ENCODE measurements at places on chromosomes 16 and 17.

DNA sequence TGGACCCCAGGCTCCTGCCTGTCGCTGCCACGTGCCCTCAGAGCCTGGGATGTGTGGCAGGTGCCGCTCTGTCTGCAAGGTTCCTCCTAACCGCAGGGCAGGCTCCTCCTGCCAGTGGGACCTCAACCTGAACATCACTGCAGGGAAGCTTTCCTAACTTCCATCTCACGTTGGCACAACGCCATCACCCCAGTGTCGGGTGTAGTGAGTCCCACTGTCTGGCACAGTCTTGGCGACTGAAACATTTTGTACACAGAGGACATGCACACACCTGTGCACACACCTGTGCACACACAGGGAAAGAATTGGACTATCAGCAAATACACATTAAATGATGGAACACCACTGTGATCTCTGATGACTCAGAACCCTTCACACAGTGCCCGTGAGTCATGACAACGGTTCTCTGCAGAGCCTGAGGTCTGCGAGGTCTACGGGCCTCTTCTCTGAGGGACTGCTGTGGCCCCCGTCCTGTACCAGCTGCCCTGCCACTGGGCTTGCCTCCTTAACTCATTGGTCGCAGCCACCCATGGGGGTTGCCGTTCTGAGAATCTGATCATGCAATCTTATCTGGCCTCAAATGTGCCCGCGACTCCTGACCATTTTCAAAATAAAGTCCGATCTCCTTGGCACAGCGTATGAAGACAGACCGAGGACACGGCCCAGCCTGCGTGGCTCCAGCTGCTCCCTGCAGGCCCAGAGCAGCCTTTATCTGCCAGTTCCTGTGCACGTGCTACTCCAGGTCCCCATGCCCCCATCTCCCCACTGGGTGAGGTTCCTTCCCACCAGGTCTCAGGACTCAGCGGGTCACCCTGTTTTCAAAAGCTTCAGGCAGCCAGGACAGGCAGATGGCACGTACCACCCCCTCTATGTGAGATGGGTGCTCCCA is 7.6 kb downstream of the CCDC57 start:
- DNase-seq: no peak

GRCh38 chr17:8482546-8482945 is 46.9 kb downstream of the NDEL1 start:
- DNase-seq: no peak

GRCh38 chr17:77662833-77663232 is 295.7 kb upstream of the TNRC6C start:
- DNase-seq: no peak

DNA sequence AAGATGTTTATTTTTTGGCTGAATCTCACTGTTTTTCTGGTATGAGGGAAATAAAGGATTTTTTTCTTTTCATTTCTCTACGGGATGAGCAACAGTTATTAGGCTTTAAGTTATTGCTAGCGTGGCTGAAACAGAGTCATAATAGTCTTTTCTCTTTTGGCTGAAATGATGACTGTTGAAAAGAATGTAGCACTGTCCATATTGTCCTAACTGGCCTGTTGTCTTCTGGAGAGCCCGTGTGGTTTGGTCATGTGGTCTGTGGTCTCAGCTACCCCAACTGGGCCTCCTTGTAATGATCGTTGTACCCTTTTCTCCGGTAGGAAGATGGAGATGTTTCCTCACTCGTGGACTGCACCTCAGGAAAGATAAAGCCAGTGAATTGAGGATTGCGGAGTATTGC is 36.6 kb downstream of the EPN2 start:
- no peak for DNase-seq

GRCh38 chr16:27781981-27782880 is 232.3 kb downstream of the KATNIP start:
- no peak for DNase-seq

- DNase-seq: no peak
These were observed 188.0 kb downstream of the CDH11 start for GRCh38 chr16:64933885-64934284.

GRCh38 chr16:64991001-64991400 is 130.9 kb downstream of the CDH11 start:
- DNase-seq: no peak

- no peak for DNase-seq
These were observed 14.2 kb upstream of the ZFHX3 start for GRCh38 chr16:73062001-73062616.

- peak; percentile 44 for DNase-seq
These were observed 660 bp downstream of the RBBP6 start for GRCh38 chr16:24539850-24540601.

- no peak for DNase-seq
These were observed 25.3 kb downstream of the UBE2O start for GRCh38 chr17:76427501-76428231.

DNA sequence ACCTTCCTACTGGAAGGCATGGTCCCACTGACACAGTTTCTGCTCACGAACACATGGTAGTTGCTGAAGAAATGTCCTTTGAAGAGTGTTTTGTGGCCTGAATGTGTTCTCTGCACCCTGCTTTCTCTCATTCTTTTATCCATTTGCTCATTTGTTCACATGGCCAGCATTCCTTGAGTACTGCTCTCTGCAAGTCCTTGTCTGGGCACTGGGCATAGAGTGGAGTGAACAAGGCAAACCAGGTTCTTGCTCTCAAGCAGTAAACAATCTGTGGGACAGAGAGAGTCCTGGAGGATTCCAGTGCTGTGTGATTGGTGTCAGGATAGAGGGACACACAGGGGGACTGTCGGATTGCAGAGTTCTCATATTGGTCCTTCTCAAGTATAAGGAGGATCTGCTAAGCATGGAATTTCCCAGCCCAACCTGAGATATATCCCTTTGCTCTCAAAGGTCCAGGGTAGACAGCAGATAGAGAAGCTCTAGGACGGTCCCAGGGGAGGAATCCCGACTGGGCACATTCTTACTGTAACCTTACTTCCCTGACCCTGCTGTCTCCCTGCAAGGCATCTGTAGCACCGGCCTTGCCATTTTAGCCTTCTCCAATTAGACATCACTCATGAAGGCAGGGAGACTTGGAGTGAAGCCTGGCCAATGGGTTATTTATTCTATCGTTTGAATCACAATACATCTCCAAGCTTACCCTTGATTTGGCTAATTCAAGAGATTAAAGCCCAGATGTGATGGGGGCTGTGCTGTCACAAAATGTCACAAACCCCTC is 32.3 kb downstream of the ARL4D start:
- no peak for DNase-seq

- no peak for DNase-seq
These were observed 20.1 kb downstream of the PMP22 start for GRCh38 chr17:15245054-15245453.

DNA sequence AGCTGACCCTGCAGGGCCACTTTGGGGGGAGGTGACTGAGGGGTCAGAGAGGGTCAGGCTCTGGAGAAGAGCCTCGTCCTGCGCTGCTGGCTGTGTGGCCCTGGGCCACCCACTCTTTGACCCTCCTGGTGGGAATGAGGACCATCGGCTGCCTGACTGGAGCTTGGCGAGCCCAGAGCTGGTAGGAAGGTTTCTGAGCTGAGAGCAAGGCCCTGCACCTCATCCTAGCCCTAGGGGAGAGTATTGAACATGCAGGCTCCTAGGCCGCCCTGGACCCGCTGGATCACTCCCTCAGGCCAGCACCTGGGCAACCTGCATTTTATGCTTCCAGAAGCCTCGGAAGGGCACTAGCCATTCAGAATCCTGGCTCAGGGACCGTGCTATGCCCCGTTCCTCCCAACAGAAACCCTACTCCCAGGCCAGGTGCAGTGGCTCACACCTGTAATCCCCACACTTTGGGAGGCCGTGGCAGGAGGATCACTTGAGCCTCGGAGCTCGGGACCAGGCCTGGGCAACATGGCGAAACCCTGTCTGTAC is 14.5 kb downstream of the MAP2K3 start:
- DNase-seq: no peak

DNA sequence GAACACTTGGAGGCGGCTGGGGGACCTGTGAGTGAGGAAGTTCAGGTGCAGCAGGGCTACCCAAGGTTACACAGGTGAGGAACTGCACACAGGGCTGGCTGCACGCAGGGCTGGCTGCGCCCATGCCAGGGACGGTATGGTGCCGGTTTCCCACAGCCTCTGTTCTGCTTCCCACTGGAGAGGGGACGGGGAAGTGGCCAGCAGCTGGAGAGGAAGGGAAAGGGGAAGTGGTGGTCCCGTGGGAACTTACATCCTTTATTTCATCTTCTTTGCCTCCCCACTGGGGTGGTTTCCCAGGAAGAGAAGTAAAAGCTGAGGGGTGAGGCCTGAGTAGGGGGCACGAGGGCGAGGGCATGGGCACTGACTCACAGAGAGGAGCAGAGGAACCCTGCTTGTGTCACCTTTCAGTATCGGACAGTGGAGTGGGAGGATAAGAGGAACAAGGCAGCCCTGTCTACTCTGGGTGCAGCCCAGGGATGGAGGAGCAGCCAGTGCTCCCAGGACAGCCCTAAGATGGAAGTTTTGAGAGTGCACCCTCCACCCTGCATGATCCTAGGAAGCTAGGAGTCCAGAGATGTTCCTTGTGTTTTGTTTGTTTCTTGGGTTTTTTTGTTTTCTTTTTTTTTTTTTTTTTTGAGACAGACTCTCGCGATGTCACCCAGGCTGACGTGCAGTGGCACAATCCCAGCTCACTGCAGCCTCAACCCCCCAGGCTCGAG is 25.5 kb upstream of the CDH1 start:
- DNase-seq: no peak

- no peak for DNase-seq
These were observed 146.3 kb downstream of the CMIP start for GRCh38 chr16:81590714-81591544.

- no peak for DNase-seq
These were observed 19.8 kb downstream of the PRPSAP1 start for GRCh38 chr17:76333673-76334505.

GRCh38 chr17:41771389-41772206 is 14.9 kb downstream of the JUP start:
- no peak for DNase-seq

GRCh38 chr17:31808521-31809050 is 50.5 kb downstream of the COPRS start:
- DNase-seq: no peak

DNA sequence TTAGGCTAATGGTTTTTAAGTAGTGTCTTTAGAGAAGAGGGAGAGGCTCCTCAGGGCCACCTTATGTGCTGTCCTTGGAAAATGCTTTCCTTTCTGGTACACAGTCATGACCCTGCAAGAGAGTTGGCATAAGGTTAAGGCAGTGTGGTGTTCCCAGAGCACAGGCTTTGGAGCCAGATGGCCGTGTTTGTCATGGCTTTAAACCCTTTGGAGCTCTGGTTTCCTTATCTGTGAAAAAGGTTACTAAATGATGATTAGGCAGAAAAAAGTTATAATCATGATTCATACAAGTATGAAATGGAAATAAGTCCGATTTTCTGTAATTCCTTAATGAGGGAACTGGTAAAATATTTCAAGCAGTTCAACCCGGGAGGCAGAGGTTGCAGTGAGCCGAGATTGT is 13.2 kb downstream of the UTP4 start:
- DNase-seq: no peak

- DNase-seq: no peak
These were observed 833 bp downstream of the TERF2 start for GRCh38 chr16:69384974-69385373.

- no peak for DNase-seq
These were observed 622 bp downstream of the HOXB6 start for GRCh38 chr17:48603959-48604769.

GRCh38 chr17:80978499-80979497 is 12.8 kb upstream of the CHMP6 start:
- no peak for DNase-seq

- DNase-seq: no peak
These were observed 14.9 kb downstream of the CA4 start for GRCh38 chr17:60164697-60165096.

GRCh38 chr17:82960419-82961271 is 118.8 kb upstream of the METRNL start:
- no peak for DNase-seq

GRCh38 chr16:56048425-56049105 is 142.7 kb upstream of the GNAO1 start:
- no peak for DNase-seq

GRCh38 chr17:77470800-77471733 is 330.3 kb downstream of the SEC14L1 start:
- no peak for DNase-seq

DNA sequence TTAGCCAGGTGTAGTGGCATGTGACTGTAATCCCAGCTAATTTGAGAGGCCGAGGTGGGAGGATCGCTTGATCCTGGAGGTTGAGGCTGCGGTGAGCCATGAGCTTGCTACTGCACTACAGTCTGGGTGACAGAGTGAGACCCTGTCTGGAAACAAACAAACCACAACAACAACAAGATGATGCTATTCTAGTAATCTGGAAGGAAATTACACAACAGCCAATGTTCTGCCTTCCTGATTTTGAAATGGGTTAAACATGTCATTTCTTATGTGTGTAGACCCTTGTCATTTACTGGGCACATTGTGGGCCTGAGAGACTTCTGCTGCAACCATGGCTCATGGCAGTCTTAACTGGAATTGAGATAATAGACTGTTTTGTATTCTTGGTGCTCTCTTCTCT is 5.9 kb downstream of the COQ7 start:
- DNase-seq: no peak

GRCh38 chr16:71440669-71441347 is 1.0 kb downstream of the TLE7 start:
- no peak for DNase-seq

- no peak for DNase-seq
These were observed 115.1 kb downstream of the HIC1 start for GRCh38 chr17:2170023-2170422.

- DNase-seq: peak; percentile 72
These were observed 80.7 kb downstream of the PLD6 start for GRCh38 chr17:17125136-17126084.

- DNase-seq: no peak
These were observed 6.5 kb downstream of the MOSMO start for GRCh38 chr16:22014271-22014873.

- no peak for DNase-seq
These were observed at the start of gene IRX6 for GRCh38 chr16:55323637-55324271. Gene IRX6 (plus strand): TSS chr16:55324203. CDS start chr16:55325092, 889 bp downstream.

GRCh38 chr16:86708431-86708830 is 130.1 kb downstream of the FOXL1 start:
- no peak for DNase-seq

- DNase-seq: no peak
These were observed 2.1 kb upstream of the ENGASE start for GRCh38 chr17:79072544-79072943.

All from CD8-positive, alpha-beta memory T cell (primary cell).